ENCODE measurements at places on chromosomes 1 and 21. TPM values are rescaled to one million over a fixed set of nuclear protein-coding genes. Genes with fewer than 3 reads are reported as not detected.

DNA sequence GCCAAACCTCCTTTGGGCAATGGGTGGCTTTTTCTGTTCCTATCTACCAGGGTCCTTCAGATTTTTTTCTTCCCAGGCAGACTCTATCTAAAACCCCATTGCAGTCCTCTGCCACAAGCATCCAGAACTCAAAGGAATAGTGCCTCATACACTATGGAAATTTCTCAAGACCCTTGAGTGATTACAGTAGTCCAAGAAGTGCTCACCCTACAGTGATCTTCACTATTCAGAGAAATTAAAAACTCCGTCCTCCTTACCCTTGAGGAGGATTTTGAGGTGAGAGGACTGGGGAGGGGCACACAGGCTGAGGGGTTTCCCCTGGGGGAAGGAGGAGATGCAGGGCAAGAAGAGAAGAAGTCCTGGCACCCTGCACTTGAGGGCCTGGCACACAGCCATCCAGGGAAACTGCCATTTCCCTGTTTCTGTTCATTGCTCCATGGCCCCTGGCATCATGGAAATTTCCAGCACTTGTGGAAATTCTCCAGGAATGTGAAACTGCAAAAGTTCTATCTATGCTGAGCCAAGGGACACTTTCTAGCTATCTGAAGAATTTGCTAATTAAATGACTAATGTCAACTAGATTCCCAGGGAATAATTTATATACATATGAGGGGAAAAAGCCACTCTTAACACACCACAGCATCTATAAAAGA lies 102.5 kb upstream of the ATP1B1 start:
- no peak for DNase-seq

- DNase-seq = no peak
These were observed 71.3 kb upstream of the FBXO28 start for GRCh38 chr1:224042557-224043118.

GRCh38 chr1:167578939-167579521 lies 25.5 kb upstream of the CREG1 start:
- no peak for DNase-seq

DNA sequence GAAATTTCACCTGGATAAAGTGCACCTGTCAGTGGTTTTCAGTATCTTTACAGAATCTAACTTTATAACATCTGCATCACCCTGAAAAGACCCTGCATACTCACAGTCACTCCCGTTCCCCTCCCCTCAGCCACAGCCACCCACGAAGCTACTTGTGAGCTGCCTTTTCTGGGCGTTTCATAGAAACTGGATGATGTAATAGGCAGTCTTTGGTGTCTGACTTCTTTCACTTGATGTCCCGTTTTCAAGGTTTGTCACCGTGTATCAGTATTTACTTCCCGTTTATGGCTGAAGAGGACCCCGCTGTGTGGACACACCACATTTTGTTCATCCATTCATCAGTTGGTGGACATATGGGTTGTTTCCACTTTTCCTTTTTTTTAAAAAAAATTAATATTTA lies 47.8 kb upstream of the LRRC3 start:
- DNase-seq = no peak

- no peak for DNase-seq
These were observed 21.0 kb downstream of the SDE2 start for GRCh38 chr1:225977937-225978748.

DNA sequence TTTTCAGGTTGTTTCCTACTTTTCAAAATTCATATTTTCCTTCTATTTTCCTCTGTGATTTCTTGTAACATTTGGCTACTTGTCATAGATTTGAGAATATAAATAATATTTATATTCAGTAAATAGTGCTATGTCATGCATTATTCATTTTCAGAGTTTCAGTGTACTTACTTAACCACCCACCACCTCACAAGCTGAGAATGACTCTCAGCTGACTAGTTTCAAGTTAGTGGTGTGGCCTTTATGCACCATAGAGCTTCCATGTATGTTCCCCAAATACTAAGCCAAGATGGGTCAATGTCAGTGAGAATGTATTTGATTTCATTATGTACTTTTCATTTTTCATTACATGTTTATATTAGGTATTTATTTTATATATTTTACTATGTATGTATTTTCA lies 56.9 kb upstream of the RGS1 start:
- no peak for DNase-seq

GRCh38 chr1:203271018-203271743 lies 34.1 kb upstream of the BTG2 start:
- DNase-seq = no peak

DNA sequence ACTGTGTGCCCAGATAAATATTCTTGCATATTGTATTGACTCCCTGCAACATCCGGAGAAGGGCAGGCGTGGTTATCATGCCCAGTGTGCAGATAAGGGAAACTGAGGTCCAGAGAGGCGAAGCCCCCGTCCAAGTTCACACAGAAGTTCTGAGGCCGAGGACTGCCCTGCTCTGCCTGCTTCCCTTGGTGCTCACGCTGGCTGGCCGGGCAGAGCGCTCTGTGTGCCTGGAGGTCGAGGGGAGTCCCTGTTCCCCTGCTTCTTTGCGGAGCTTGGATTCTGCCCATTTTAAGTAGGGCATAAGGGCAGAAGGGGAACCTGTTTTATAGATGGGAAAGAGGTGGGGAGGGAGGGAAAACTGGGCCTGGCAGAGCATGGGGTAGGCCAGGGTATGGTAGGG lies 92.8 kb upstream of the ACTL8 start:
- DNase-seq = no peak

DNA sequence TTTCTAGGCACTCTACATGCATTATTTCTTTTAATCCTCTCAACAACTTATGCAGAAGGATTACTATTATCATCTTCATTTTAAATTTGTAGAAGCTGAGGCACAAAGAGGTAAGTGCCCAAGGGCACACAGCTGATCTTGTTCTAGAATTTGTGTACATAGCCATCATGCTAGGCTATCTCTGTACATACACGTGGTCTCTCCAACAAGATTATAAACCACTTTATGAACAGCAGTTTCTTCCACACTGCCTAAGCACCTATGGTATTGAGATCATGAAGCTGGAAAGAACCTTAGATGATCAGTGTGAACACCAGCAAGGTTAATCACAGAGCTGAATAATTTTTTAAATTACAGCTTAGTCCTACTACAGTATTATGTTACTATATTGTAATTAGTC lies 28.9 kb downstream of the UCHL5 start:
- no peak for DNase-seq

DNA sequence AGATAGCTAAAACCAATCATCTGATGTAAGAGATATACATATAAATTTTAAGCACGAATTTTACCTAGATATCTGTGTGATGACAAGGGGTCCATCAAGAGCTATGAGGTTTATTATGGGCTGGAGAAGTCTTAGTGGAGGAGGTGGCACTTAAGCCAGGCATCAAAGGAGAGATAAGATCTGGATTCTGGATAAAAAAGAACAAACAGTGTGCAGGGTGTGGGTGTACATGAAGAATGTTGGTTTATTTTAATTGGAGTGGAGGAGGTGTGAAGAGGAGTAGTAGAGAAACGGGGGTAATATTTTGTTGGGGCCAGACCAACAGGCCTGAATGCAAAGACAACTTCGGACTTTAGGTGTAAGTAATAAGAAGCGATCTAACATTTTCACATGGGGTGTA lies 80.6 kb downstream of the TM2D1 start:
- DNase-seq = no peak

DNA sequence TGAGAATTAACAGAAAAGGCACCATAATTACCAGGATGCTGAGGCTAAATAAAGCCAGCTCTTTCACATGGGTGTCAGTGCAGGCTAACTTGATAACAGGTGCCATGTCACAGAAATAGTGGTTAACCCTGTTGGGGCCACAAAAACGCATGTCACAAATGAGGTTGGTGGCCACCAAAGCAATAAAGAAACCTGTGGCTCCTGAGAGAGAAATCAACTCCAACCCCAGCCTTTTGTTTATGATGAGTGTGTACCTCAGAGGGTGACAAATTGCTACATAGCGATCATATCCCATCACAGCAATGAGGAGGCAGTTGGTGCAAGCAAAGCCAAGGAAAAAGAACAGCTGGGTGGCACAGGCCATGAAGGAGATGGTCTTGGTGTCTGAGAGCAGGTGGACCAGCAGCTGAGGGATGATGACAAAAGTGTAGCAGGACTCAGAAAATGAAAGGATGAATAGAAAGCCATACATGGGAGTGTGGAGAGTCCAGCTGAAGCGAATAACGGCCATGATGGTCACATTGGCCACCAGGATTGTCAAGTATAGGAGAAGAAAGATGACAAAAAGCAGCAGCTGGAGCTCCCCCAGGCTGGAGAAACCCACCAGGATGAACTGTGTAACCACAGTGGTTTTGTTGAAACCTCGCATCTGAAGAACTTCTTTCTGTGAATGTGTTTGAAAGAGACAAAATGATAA lies at the start of gene OR10T2:
Gene OR10T2 (minus strand): TSS at position 649 of the 697 bp plus-strand sequence. CDS start 0 bp downstream, at position 649.
- no peak for DNase-seq

DNA sequence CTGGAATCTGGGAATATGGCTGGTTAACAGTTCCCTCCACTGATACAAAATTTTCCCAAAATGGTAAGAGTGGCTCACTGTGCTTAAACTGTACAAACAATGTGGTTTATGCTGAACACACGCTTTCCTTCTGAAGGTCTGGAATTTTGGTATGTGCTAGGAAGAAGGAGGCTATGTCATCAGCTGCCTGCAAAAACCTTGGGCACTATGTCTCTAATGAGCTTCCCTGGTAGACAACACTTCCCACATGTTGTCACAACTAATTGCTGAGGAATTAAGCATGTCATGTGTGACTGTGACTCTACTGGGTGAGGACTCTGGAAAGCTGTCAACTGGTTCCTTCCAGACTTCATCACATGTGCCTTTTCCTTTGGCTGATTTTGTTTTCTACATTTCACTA lies 29.2 kb downstream of the IPP start:
- DNase-seq = no peak

DNA sequence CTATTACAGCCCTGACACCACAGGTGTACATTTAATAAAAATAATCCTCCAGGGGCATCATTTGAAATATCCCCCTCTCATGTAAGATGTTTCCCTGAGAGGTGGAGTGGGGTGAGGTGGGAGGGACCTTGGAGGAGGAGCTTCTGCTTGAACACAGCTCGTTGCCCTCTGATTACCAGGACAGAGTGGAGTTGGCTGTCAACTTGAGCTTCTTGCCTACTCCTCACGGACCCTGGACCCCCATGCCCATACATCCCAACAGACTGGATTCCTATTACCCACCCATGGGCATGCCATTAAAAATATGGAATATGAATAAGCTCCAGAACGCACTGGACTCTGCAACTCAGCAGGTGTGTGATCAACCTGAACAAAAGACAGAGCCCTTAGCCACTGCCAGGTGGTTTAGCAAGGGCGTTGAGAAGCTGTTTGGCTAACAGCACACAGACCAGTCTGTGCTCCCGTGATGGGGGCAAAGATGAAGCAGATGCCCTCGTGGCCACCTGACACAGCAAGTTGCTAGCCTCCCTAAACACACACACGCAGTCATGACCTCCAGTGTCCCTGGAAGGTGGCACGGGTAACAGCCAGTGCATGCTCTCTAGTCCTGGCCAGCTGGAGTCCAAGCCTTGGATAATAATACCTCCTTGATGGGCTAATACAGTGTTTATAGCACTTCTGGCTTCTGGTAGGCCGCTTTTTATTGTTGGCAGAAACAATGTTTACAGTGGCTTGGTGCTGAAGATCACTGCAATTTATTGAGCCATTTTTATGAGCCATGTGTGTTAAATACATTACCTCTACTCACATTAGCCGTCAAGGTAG lies 155.0 kb downstream of the TOMM20 start:
- no peak for DNase-seq

DNA sequence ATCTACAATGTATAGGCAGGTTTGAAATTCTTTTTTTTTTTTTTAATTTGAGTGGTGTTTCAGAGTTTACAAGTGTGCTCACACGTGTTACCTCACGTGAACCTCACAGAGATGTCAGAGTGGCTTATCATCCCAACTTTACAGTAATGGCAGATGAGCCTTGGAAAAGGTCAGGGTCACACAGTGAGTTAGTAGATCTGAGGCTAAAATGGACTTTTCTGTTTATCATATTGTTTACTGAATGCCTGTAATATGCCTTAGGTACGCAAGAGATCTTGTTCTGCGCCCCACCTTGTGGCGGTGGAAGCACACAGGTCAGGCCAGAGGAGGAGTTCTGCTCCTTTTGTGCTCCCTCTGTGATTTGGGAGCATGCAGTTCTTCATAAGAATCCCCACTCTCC lies 80.0 kb downstream of the DYRK1A start:
- no peak for DNase-seq

GRCh38 chr1:118949315-118949714 lies 38.8 kb downstream of the TBX15 start:
- no peak for DNase-seq

GRCh38 chr21:29237110-29238052 lies 61.3 kb upstream of the BACH1 start:
- DNase-seq = no peak

DNA sequence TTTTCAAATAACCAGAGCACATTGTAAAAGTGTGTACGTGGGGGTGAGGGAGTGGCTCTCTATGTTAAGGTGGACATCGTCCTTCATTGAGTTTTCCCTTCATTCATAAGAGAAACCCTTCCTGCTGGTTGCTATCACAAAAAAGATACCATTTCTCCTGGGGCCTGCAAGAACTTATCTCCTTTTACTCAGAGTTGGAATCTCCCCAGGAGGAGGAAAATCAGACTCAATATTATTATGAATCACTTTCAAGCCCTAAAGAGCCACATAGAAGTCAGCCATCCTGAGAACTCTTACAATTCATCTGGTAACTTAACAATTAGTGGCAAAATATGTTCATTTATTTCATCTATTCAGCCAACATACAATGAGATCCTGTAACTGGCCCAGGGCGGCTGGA lies 27.1 kb upstream of the TGFBR3 start:
- no peak for DNase-seq

- DNase-seq = no peak
These were observed 13.3 kb downstream of the POLR3GL start for GRCh38 chr1:145977486-145978470.

DEPDC1 gene
- total RNA-seq = 4.7 TPM

AMPD1 gene
- not detected for total RNA-seq

FMO5 gene
- total RNA-seq = 1.8 TPM

KRTAP21-2 gene
- not detected for total RNA-seq
